PC-3 (cell line): ENCODE measurements at places on chromosomes 1 and 21.

GRCh38 chr1:192343344-192343743 lies 26.6 kb downstream of the RGS21 start:
- H3K4me1 ChIP-seq = no peaks in the 10 kb centered on the region
- no peaks in the 10 kb centered on the region for H3K36me3 ChIP-seq
- H3K4me3 ChIP-seq = no peak overlapping the region
- peaks cover 12% of the 10 kb centered on the region; the same call in 1 of the 2 replicates for H3K27me3 ChIP-seq

GRCh38 chr1:90650401-90650800 lies 66.7 kb downstream of the BARHL2 start:
- H3K4me3 ChIP-seq = no peak overlapping the region
- no peaks in the 10 kb centered on the region for H3K4me1 ChIP-seq
- no peak overlapping the region for H3K27ac ChIP-seq
- H3K27me3 ChIP-seq = peaks cover 42% of the 10 kb centered on the region

GRCh38 chr1:77832901-77833300 lies 53.5 kb downstream of the MIGA1 start:
- peaks cover 4% of the 10 kb centered on the region; the same call in 1 of the 2 replicates for H3K36me3 ChIP-seq
- H3K4me1 ChIP-seq = peaks cover 31% of the 10 kb centered on the region
- H3K27me3 ChIP-seq = no peaks in the 10 kb centered on the region
- DNase-seq = peak; percentile 56

DNA sequence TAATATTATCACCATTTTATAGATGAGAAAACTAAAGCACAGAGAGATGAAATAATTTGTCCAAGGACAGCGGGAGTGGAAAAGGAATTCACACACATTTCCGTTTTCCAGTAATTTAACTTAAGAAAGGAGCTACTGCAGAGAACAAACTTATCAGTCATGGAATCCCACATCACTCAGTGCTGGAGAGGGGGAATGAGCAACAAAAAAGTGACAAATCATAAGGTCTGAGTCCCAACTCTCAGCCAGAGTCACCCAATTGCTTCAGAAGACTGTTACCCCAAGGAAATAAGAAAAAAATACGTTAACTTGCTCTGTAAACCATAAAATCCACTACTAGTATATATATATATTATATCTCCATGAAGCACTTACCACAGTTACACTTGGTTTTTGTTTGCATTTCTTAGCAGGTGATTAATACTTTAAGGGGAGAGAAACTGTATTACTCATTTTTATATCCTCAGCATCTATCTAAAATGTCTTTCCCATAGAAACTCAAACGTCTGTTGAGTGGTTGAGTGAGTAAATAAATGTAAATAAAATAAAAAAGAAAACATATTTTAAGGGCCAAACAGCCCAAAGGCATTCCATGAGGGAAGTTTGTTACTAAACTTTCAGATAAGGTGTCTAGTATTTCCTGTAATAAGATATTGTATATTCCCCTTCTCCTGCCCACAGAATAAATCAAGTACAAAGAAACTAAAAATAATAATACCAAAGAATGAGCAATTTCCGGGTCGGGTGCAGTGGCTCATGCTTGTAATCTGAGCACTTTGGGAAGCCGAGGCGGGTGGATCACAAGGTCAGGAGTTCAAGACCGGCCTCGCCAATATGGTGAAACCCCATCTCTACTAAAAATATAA lies 76.8 kb downstream of the SLC45A1 start:
- H3K27me3 ChIP-seq = no peaks in the 10 kb centered on the region
- H3K4me3 ChIP-seq = peak overlapping the region; percentile 15
- peaks cover 57% of the 10 kb centered on the region for H3K4me1 ChIP-seq
- DNase-seq = peak; percentile 93
- H3K27ac ChIP-seq = peak overlapping the region; percentile 97

- H3K36me3 ChIP-seq = no peaks in the 10 kb centered on the region
- H3K27ac ChIP-seq = no peak overlapping the region
- peak; percentile 28 for DNase-seq
- H3K4me3 ChIP-seq = no peak overlapping the region
Measured at GRCh38 chr1:207405814-207406213, 48.3 kb upstream of the CR2 start.

- no peak overlapping the region for H3K4me3 ChIP-seq
- no peak overlapping the region for H3K27ac ChIP-seq
- no peaks in the 10 kb centered on the region for H3K27me3 ChIP-seq
- peaks cover 6% of the 10 kb centered on the region; the same call in 1 of the 2 replicates for H3K4me1 ChIP-seq
- no peaks in the 10 kb centered on the region for H3K36me3 ChIP-seq
- no peak for DNase-seq
Measured at GRCh38 chr1:102798718-102799117, 309.6 kb downstream of the COL11A1 start.

- H3K36me3 ChIP-seq = no peaks in the 10 kb centered on the region
- DNase-seq = peak; percentile 58
- H3K27me3 ChIP-seq = no peaks in the 10 kb centered on the region
- H3K4me1 ChIP-seq = peaks cover 55% of the 10 kb centered on the region
- H3K27ac ChIP-seq = peak overlapping the region; percentile 75
Measured at GRCh38 chr1:156692925-156693847, 12.2 kb downstream of the CRABP2 start.

GRCh38 chr1:30049748-30050296 lies 673.6 kb downstream of the MATN1 start:
- H3K36me3 ChIP-seq = no peaks in the 10 kb centered on the region
- DNase-seq = no peak
- no peak overlapping the region for H3K27ac ChIP-seq
- peaks cover 40% of the 10 kb centered on the region for H3K27me3 ChIP-seq
- no peaks in the 10 kb centered on the region for H3K4me1 ChIP-seq

DNA sequence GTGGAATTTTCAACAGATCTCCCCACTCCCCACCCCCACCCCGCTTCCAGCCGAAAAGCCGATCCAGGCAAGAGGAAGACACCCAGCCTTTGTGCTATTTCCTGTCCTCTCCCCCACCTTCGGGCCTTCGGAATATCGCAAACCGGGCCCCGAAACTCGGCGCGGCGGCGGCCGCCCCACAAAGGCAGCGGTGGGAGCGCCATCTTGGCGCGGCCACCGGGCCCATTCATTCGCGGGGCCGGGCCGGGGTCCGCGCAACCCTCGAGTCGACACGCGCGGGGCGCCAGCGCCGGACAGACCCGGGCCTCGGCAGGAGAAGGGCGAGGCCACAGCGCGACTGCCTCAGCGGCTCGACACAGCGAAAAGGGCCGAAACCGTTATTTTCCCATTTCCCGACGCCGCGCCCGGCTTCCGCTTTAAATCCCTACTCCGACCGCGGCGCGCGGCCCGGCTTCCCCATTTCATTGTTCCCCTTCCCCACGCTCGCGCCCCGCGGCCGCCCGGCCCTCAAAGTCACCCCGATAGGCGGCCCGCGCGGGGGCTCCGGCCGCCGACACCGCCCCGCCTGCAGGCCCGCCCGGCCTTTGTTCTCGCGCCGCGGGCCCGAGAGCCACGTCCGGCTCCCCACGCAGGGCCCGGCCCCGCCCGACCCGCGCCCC lies 911 bp downstream of the GNB1 start:
- no peaks in the 10 kb centered on the region for H3K36me3 ChIP-seq
- H3K4me3 ChIP-seq = peak overlapping the region; percentile 93
- DNase-seq = peak; percentile 35
- H3K4me1 ChIP-seq = peaks cover 44% of the 10 kb centered on the region

GRCh38 chr1:107842241-107842640 lies 122.7 kb downstream of the VAV3 start:
- no peak overlapping the region for H3K27ac ChIP-seq
- no peaks in the 10 kb centered on the region for H3K27me3 ChIP-seq
- H3K4me1 ChIP-seq = 0 out of 2 replicates have a peak, but pooled peaks cover 5% of the 10 kb centered on the region

GRCh38 chr1:174871886-174872285 lies 127.9 kb upstream of the CACYBP start:
- no peak overlapping the region for H3K4me3 ChIP-seq
- H3K4me1 ChIP-seq = peaks cover 26% of the 10 kb centered on the region
- no peaks in the 10 kb centered on the region for H3K36me3 ChIP-seq
- H3K27me3 ChIP-seq = no peaks in the 10 kb centered on the region

GRCh38 chr1:6842301-6842700 lies 57.0 kb downstream of the CAMTA1 start:
- H3K4me1 ChIP-seq = no peaks in the 10 kb centered on the region
- H3K4me3 ChIP-seq = no peak overlapping the region

DNA sequence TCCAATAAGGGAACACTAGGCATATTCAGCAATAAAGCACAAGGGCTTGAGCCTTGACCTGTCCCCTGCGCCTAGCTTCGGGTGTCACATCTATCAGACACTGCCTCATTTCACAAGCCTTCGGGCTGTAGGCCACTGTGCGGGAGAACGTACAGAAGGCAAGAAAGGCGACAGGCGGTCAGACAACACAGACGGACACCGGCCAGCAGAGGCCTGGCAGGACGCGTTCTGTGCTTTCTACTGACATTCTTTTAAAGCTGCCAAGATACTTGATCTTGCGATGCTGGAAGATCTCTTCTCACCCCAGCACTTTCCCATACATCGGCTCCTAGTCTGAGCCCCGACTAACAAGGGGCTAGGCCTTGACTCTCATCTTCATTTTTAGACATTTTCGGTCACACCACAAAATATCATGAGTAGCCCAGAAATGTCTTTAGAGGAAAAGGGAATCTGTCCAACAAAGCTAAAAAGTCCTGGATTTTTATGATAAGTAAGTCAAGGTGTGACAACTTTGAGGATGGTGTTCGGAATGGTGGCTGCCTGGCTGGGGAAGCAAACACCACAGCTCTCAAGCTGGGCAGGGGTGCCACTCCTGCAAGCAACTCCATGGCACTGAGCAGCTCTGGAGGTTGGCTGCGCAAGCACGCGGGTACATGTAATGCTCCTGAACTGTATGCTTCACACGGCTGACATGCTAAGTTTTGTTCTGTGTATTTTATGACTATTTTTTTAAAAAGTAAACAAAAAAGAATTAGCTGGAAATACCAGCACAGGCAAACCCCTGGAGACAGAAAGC lies 18.7 kb downstream of the RIPK4 start:
- no peak overlapping the region for H3K27ac ChIP-seq
- H3K36me3 ChIP-seq = peaks cover 97% of the 10 kb centered on the region
- no peaks in the 10 kb centered on the region for H3K27me3 ChIP-seq
- DNase-seq = no peak
- peaks cover 29% of the 10 kb centered on the region for H3K4me1 ChIP-seq

GRCh38 chr1:11985851-11986250 lies 5.6 kb downstream of the MFN2 start:
- H3K27me3 ChIP-seq = no peaks in the 10 kb centered on the region
- H3K27ac ChIP-seq = no peak overlapping the region
- DNase-seq = no peak
- peaks cover 51% of the 10 kb centered on the region for H3K36me3 ChIP-seq
- no peak overlapping the region for H3K4me3 ChIP-seq
- H3K4me1 ChIP-seq = peaks cover 42% of the 10 kb centered on the region

DNA sequence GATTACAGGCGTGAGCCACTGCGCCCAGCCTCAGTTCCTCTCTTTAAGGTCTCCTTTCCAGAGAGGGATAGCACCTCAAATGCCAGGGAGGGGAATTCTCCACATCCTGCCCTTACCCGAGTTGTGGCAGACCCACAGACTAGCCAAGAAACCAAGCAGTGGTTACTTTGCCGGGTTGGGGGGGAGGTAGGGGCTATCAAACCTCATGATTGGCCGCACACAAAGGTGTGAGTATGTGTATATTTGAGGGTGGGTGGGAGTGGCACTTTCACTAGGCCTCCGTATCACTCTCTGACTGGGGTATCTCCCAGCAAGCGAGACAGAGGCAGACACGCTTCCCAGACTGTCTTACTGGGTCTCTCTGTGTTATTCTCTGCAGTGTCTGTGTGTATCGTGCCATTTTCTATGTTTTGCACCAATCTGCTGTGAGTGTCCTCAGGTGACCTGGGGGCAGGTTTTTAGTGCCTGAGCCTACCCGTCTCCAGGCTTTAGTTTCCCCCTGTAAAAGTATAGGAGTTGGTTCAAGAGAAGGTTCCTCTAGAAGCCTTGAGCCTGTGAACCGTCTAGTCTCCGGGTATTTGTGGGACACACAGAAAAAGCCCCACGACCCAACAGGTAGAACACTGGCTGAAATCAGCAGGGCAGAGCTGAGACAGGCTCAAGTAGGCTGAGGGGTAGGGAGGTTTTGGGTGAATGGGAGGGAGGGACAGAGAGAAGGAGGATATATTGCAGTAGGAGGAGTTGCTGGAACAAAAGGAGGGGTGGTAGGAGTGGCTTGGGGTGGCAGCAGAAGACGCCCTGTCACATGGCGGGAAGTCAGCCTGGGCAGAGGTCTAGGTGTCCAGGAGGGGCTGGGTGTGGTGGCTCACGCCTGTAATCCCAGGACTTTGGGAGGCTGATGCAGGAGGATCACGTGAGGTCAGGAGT lies 10.3 kb downstream of the LMNA start:
- no peak overlapping the region for H3K4me3 ChIP-seq
- H3K27ac ChIP-seq = peak overlapping the region; percentile 98
- H3K27me3 ChIP-seq = no peaks in the 10 kb centered on the region
- DNase-seq = peak; percentile 50

GRCh38 chr21:35942211-35943144 lies 117.8 kb downstream of the SETD4 start:
- no peaks in the 10 kb centered on the region for H3K36me3 ChIP-seq
- no peak overlapping the region for H3K27ac ChIP-seq
- no peak for DNase-seq
- H3K4me3 ChIP-seq = no peak overlapping the region
- H3K4me1 ChIP-seq = peaks cover 4% of the 10 kb centered on the region

- DNase-seq = no peak
- no peaks in the 10 kb centered on the region for H3K36me3 ChIP-seq
- no peak overlapping the region for H3K4me3 ChIP-seq
- H3K27me3 ChIP-seq = no peaks in the 10 kb centered on the region
- 0 out of 2 replicates have a peak, but pooled peaks cover under 1% of the 10 kb centered on the region for H3K4me1 ChIP-seq
- no peak overlapping the region for H3K27ac ChIP-seq
Measured at GRCh38 chr1:229377429-229377828, 34.6 kb upstream of the CCSAP start.

- no peak overlapping the region for H3K27ac ChIP-seq
- no peak overlapping the region for H3K4me3 ChIP-seq
- no peaks in the 10 kb centered on the region for H3K27me3 ChIP-seq
- no peaks in the 10 kb centered on the region for H3K4me1 ChIP-seq
Measured at GRCh38 chr1:59699227-59699847, 115.4 kb upstream of the HOOK1 start.

- no peak overlapping the region for H3K27ac ChIP-seq
- no peak for DNase-seq
- peaks cover 10% of the 10 kb centered on the region for H3K4me1 ChIP-seq
- no peaks in the 10 kb centered on the region for H3K27me3 ChIP-seq
- H3K4me3 ChIP-seq = no peak overlapping the region
Measured at GRCh38 chr1:189432753-189433152, 1044.9 kb downstream of the BRINP3 start.
